ENCODE measurements at places on chromosomes 1 and 21.

DNA sequence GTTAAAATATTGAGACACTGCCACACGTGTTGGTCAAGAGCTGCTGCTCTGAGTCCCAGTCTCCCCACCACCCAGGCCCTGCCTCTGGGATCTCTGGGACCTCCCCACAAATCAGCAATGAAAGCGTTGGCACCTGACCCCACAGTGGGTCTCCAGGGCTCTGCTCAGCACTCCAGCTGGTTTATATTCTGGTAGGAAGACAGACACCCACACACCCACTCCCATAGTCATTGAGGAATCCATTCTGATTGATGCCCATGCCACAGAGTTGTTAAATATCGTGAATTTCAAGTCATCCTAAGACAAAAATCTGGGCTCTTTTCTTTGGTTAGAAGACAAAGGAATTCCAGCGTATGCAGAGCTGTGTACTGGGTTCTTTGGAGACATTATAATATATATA lies 91.6 kb downstream of the KIF26B start:
- peak; percentile 55 for DNase-seq

GRCh38 chr1:85555867-85556573 lies 24.5 kb upstream of the CCN1 start:
- no peak for DNase-seq

DNA sequence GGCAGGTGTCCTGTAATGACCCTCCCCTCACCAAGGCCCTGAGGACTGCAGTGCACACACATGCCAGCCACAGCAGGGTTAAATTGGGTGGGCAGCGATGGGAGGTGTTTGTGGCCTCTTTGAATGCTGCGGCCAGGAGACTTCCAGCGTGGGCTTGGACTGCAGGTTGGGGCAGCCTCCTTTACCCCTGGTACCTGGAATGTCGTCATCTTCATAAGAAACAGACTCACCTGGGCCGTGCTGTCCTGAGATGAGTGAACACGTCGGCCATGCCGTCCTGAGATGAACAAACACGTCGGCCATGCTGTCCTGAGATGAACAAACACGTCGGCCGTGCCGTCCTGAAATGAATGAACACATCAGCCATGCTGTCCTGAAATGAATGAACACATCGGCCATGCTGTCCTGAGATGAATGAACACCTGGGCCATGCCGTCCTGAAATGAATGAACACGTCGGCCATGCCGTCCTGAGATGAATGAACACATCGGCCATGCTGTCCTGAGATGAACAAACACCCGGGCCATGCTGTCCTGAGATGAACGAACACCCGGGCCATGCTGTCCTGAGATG lies 50.1 kb upstream of the COL6A1 start:
- DNase-seq, result no peak

DNA sequence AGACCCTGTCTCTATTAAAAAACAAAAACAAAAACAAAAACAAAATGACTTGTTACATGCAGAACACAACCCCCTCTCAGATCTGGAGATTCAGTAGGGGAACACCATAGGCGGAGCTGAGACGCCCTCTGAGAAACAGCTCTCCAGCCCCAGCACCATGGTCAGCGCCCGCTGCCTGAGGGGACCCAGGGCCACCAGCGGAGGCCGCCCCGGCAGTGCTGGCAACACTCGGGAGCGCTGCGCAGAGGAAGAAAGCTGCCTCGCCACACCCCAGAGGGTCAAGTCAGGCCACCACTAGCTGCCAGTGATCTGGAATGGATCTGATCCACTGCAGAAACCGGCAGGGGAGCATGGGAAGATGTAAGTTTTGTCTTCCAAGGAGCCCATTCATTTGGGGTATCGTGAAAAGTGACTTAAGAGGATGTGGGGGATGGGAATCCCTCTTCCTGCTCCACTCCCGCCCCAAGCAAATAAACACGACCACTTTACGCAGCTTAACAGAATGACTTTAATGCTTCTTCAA lies 3.1 kb downstream of the ACTA1 start:
- DNase-seq, result no peak

DNA sequence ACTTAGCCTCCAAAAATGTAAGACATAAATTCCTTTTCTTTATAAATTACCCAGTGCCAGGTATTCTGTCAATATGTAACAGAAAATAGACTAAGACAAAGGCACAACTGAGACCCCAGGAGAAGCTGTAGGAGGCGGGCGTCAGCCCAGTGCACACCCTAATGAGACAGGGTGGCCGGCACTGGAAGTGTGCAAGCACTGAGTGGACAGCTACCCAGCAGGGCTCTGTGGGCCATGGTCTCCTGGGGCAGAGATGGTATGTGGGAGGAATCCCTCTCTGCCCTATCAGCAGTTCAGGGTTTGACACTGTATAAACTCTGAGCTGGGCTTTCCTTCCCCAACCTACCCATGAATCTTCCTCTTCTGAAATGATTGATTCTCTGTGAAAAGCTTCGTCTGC lies 139.5 kb downstream of the GLIS1 start:
- DNase-seq, result no peak

GRCh38 chr1:202319381-202320080 lies 22.2 kb downstream of the UBE2T start:
- DNase-seq, result no peak

DNA sequence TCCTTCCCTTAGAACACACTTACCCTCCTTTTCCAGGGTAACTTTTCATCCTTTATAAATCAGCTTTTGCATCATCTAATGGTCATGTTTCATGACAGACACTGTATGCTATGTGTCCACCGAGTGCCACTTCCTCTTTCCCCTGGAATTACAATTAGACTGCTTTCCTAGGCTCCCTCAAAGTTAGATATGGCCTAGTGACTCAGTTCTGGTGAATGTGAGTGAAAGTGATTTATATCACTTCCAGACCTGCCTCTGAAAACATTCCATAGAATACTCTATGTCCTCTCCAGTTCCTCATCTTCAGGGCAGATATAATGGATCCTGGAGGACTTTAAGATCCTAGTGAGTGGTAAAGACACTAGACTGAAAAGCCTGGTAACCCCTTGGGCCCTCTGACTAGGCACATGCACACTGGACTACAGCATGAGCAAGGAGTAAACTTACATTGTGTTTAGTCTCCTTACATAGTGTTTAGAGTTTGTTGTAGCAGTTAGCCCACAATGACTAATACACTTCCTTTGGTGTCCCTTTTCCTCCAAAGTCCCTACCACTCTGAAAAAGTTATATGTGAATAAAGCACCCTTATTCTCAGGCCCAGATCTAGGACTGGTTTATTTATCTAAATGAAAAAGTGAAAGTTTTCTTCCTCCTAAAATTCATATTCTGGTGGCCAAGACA lies 59.3 kb downstream of the GPR88 start:
- DNase-seq, result no peak

GRCh38 chr1:156126630-156127534 lies 12.4 kb downstream of the LMNA start:
- DNase-seq, result peak; percentile 93

GRCh38 chr1:51097171-51097570 lies 4.9 kb upstream of the C1orf185 start:
- DNase-seq, result no peak

GRCh38 chr1:213415691-213416380 lies 364.8 kb downstream of the RPS6KC1 start:
- peak; percentile 90 for DNase-seq

- no peak for DNase-seq
Measured at GRCh38 chr1:54302951-54303843, 103.0 kb downstream of the SSBP3 start.

GRCh38 chr1:47262787-47263413 lies 30.9 kb upstream of the TAL1 start:
- DNase-seq, result no peak

GRCh38 chr1:169588785-169589485 lies 2.7 kb upstream of the F5 start:
- peak; percentile 68 for DNase-seq

- peak; percentile 74 for DNase-seq
Measured at GRCh38 chr1:210371916-210372315, 43.2 kb downstream of the HHAT start.

GRCh38 chr1:55572878-55573734 lies 357.9 kb upstream of the USP24 start:
- DNase-seq, result peak; percentile 87

- DNase-seq, result peak; percentile 91
Measured at GRCh38 chr1:68043443-68044090, 6.9 kb downstream of the DIRAS3 start.

- DNase-seq, result no peak
Measured at GRCh38 chr1:20426371-20426770, 59.6 kb downstream of the CAMK2N1 start.

GRCh38 chr1:168628807-168629206 lies 52.4 kb downstream of the XCL1 start:
- DNase-seq, result no peak

DNA sequence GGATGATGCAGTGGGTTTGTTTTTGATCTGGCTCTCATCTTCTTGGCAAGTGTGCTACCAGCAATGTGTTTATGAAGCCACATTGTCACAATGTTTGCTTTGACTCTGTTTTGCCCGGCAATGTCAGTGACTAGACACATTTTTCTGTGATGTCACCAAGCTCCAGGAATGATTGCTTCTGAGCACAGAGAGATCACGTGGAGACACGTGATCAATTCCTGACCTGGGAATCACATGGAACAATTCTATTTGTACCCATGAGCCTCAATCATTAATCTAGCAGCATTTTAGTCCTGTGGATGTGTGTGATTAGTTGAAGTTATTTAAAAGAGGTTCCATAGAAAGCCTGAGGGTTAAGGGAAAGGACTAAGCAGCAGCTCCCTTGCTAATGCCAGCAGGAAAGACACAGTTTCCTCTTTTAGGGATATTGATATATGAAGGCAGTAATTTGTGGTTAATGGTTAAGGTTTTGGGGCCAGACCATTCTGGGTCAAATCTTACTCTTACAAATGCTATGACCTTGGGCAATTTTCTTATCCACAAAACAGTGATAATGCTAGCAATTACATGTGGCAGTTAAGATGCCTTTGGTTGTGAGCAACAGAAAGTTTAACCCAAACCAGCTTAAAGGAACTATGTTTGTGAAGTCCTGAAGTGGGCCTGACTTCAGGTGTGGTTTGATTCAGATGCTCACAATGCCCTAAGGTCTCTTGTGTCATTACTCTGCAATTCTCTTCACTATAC lies 59.0 kb downstream of the FASLG start:
- no peak for DNase-seq

GRCh38 chr1:99726818-99727217 lies 39.6 kb downstream of the FRRS1 start:
- no peak for DNase-seq

GRCh38 chr1:217211486-217211885 lies 419.4 kb downstream of the GPATCH2 start:
- DNase-seq, result no peak

- DNase-seq, result no peak
Measured at GRCh38 chr1:29810121-29811120, 574.1 kb downstream of the PTPRU start.

- DNase-seq, result no peak
Measured at GRCh38 chr1:91621907-91622306, 121.3 kb downstream of the CDC7 start.

- DNase-seq, result no peak
Measured at GRCh38 chr1:151593730-151594129, 18.1 kb upstream of the SNX27 start.

- no peak for DNase-seq
Measured at GRCh38 chr1:234934611-234935033, 194.0 kb downstream of the TOMM20 start.

GRCh38 chr1:2530513-2531361 lies 674 bp upstream of the HES5 start:
- DNase-seq, result no peak

GRCh38 chr21:31501926-31502325 lies 157.6 kb upstream of the SOD1 start:
- DNase-seq, result no peak

DNA sequence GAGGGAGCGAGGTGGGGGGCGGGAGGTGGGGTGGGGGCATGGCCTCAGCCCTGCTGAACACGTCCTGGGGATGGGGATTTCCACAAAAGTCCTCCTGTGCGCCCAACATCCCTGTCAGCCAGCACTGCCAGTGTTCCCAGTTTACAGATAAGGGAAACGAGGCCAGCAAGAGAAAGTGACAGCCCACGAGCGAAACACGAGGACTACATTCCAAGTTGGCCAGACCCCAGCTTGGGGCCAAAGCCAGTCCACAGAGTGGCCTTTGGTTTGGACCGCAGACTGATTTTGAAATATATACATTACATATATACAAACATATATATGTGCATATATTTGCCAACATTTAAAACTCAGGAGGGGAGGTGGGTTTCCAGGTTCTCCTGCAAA lies 5.0 kb downstream of the FBXO2 start:
- no peak for DNase-seq

- DNase-seq, result no peak
Measured at GRCh38 chr1:21773585-21773984, 9.4 kb downstream of the USP48 start.

- DNase-seq, result no peak
Measured at GRCh38 chr1:87853576-87854351, 525.1 kb downstream of the LMO4 start.

- DNase-seq, result no peak
Measured at GRCh38 chr1:217983051-217983375, 302.1 kb upstream of the RRP15 start.

- no peak for DNase-seq
Measured at GRCh38 chr1:72804541-72804940, 522.2 kb upstream of the NEGR1 start.

- no peak for DNase-seq
Measured at GRCh38 chr1:41788427-41788826, 130.3 kb downstream of the HIVEP3 start.

- no peak for DNase-seq
Measured at GRCh38 chr21:45590726-45591618, 48.7 kb upstream of the SLC19A1 start.

DNA sequence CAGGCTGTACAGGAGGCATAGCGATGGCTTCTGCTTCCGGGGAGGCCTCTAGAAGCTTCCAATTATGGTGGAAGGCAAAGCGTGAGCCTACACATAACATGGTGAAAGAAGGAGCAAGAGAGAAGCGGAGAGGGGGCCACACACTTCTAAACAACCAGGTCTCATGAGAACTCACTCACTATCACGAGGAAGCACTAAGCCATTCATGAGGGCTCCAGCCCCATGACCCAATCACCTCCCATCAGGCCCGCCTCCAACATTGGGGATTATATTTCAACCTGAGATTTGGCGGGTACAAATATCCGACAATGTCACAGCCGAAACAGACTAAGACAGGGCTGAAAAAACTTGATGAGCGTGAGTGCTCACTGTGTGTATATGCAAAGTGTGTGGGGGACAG lies 89.3 kb upstream of the CNIH3 start:
- DNase-seq, result no peak

GRCh38 chr1:40114400-40114799 lies 17.3 kb upstream of the PPT1 start:
- no peak for DNase-seq

DNA sequence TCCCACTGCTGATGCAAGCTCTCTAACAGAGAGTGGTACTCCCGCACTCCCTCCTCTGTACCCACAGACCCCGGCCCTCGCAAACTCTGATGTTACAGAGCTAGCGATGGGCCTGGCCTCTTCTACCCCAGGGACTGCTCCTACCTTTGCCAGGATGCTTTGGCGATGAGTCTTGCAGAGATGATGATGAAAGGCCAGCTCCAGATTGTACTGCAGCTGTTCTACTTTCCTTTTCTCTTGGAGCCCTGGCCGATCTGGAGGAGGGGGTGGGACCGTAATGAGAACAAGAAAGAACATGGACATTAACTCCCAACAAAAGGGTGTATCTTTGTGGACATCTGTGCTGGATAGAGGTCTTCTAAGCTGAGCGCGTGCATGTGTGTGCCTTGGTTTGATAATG lies 6.0 kb upstream of the LINGO4 start:
- DNase-seq, result no peak
